ENCODE measurements at places on chromosomes 7 and 10.
A peak's percentile ranks its signal among the peaks of the same experiment; 100 is the strongest.

DNA sequence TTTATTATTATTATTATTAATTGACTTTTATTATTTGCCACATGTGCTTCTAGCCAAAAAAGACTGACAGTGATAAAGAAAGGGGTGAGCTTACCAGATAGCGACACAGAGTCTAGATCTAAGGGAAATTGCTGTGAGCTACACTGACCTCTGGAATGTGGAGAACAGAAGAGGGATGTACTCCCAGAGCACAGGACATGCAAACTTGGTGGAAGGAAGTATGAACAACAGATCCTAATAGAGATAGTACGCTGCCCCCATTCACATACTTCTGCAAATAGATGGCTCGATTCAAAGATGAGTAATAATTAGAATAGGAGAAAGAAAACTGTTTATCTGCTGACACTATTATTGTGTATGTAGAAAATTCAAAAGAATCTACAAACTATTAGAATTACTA is 109.3 kb upstream of the HPS1 start:
- no peak for DNase-seq

GRCh38 chr7:107996072-107996882 is 6.7 kb downstream of the LAMB1 start:
- no peak for DNase-seq

DNA sequence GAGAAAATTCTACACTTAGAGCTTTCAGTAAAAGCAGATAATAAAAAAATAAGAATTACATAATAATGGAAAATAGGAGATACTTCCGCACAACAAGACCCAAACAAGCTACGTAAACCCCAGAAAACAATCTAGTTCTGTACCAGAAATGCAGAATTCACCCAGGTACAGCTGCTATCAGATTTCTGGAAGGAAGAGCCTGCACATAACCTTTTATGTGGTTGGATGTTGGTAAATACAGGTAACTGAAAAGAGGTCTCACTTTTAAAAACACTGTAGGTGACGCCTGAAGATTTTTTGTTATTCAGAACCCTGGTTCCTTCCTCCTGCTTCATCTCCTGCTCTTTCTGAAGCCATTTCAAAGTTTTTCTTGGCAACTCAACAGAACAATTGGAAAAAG is 29.9 kb downstream of the PANK1 start:
- no peak for DNase-seq

- no peak for DNase-seq
Measured at GRCh38 chr7:156178857-156179256, 366.6 kb upstream of the SHH start.

GRCh38 chr10:5526691-5527331 is 2.0 kb downstream of the CALML3 start:
- no peak for DNase-seq

DNA sequence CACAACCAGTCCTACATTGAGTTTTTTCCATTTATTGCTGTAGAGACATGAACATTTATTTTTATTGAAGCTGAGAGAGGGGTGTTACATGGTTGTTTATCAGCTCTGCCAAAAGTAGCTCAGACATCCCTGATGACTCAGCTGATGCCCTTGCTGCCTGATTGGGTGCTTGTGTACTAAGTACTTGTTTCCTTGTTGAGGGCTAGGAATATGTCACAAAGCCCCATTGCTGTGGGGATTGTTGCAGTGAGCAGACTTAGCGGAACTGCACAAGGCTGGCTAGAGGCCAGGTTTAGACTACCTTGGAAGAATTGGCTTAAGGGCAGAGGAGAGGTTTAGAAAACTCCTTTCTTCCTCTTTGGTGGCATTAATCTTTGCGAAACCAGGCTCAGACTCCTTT is 110.6 kb downstream of the AUTS2 start:
- DNase-seq, result no peak

GRCh38 chr10:67657775-67658174 is 38.2 kb downstream of the CTNNA3 start:
- DNase-seq, result no peak

DNA sequence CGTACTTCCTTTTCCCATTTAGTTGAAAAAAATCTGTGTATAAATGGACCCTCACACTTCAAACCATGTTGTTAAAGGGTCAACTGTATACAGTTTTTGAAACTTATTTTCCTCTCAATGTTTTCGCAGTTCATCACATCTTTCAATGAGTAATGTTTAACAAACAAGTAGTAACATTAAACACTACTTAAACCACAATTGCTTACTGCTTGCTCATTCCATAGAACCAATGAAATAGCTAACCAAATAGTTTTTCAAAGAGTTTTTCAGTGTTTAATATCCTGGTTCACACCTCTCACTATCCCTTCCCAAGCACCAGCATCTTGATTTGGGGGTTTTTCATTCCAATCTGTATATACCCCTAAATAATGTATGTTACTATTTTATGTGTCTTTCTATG is 9.1 kb downstream of the SEM1 start:
- no peak for DNase-seq

- no peak for DNase-seq
Measured at GRCh38 chr7:96921771-96922170, 83.6 kb upstream of the DLX6 start.

DNA sequence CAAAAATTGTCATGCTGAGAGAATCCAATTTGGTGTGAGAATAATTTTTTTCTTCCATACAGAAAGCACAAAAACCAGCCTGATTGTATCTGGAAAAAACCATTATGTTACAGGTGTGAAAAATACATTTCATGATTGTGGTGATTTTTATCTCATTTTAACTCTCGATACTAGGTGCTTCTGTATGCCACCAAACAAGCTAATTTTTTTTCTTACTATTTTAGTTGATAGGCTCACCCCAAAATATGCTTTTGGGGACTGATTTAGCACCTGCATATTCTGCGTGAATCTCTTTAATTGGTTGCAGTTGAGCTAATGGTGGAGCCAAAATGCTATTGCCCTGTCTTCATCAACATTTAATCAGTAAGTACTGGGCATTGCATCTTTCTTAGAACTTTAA is 1.9 kb downstream of the DMTF1 start:
- DNase-seq, result no peak

DNA sequence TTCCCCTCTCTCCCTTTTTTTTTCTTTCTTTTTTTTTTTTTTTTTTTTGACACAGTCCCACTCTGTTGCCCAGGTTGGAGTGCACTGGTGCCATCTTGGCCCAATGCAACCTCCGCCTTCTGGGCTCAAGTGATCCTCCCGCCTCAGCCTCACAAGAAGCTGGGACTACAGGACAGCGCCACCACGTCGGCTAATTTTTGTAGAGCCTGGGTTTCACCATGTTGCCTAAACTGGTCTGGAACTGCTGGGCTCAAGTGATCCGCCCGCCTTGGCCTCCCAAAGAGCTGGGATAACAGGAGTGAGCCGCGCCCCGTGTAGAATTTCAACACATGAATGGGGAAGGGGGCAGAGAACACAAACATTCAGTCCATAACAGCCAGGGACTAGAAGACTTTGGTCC is 2.6 kb upstream of the SP4 start:
- DNase-seq, result no peak

GRCh38 chr10:128067691-128068397 is 58.4 kb downstream of the MKI67 start:
- no peak for DNase-seq

DNA sequence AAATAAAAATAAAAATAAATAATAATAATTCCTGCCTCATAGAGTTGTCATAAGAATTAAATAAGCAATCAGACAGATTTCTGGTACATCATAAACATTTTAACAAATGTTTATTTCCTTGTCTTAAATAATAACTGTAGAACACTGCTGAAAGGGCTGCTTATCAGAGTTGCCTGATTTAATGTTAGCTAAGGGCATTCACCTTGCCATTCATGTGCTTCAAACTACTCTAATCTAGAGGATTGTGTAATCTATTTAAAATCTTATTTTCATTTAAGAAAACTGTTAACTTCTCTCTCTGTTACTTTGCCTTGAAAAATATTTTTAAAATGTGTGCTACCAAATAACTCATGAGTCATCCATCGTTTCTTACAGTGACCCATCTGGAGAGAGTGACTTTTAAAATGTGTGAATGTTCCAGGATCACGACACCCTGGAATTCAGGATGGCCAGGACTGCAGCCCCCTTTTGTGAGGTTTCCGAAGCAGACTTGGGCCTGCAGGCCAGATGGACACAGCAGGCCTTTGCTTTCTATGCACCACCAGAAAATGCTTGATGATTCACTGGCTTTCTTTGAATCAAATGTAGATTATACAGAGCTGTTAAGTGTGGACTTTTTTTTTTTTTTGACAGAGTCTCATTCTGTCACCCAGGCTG is 109.1 kb upstream of the TNS3 start:
- no peak for DNase-seq

GRCh38 chr7:67916571-67917436 is 920.2 kb downstream of the TYW1 start:
- no peak for DNase-seq

GRCh38 chr10:43083764-43084163 is 6.9 kb downstream of the RET start:
- no peak for DNase-seq

GRCh38 chr10:97116462-97117162 is 69.1 kb downstream of the SLIT1 start:
- DNase-seq, result no peak

DNA sequence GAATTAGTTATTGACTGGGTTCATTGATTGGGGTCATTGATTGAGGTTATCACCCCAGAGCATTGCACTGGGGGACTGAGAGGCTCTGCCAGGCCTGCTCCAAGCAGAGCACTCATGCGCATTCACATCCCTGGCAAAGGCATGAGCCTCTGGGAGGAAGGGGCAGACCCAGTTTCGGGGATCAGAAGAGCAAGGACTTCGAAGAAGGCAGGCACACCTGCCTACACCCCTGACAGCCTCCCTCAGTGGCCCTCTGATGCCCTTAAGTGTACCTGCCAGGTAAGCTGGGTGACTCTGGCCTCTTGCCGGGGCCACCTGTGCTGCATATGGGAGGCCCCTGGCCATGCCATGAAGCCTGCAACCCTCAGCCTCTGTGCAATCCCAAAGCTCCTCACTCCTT is 181.1 kb downstream of the PTPN20 start:
- no peak for DNase-seq

- no peak for DNase-seq
Measured at GRCh38 chr10:97300980-97301379, 8.5 kb upstream of the ARHGAP19 start.

DNA sequence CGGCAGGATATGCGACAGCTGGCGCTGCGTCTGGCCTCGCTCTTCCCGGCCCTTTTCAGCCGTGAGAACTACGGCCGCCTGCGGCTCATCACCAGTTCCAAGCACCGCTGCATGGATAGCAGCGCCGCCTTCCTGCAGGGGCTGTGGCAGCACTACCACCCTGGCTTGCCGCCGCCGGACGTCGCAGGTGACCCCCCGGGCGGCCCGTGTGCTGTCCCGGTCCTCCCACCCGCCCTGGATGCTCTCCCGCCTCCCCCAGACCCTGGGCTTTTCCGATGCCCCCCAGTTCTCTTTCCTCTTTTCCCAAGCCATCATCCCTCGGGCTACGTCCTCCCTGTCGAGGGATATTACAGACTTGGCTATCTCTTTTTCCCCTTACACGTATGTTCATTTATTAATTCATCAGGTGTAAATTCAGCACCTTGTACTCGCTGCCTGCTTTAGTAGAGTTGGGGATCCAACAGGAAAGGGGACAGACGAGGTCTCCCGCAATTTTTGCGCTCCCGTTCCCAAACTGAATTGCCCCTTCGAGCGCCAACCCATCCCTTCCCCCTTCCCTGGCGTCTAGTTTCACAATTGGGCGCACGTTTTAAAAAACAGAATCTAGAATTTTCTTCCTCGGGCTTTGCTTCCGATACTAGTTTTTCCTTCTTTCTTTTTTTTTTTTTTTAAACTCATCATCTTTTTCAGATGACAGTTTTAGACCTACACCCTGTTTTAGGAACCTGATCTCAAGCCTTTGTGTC is 846 bp downstream of the MINPP1 start:
- DNase-seq, result peak; percentile 29

DNA sequence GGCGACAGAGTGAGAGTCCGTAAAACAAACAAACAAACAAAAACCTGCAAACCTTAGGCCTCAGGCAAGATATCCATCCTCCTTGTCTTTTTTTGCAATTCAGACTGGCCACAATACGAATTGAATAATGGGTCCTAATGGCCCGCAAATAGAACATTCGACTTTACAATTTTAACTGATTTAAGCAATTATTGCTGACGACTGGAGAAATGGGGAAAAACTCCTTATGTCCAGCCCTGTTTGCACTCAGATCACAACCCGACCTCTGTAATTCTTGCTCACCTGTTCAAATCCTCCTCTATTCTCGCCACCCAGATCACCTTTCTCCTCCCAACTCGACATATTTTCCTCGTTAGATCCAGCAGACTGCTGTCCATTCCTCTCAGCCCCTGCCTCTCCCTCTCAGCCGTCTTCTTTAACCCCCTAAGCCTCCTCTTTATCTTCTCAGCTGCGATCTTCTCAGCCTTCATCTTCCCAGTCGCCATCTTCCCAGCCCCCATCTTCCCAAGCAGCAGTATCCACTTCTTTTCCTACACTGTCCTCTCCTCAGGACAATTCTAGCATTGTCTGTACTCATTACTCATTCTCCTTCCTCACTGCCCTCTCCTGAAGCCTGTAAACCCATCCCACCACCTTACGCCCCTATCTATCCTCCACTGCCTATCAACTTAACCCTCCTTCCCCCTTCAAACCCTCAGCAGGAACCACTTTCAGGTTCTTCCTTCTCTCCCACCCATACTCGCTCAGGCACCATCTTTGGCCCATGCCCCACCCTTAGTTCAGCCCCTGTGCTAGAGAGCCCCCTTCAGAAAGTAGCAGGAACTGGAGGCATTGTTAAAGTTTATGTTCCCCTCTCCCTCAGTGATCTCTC is 61.8 kb downstream of the LRRC17 start:
- no peak for DNase-seq

- no peak for DNase-seq
Measured at GRCh38 chr10:36048236-36048635, 406.1 kb upstream of the FZD8 start.

GRCh38 chr7:91263384-91264045 is 718 bp upstream of the FZD1 start:
- DNase-seq, result no peak

DNA sequence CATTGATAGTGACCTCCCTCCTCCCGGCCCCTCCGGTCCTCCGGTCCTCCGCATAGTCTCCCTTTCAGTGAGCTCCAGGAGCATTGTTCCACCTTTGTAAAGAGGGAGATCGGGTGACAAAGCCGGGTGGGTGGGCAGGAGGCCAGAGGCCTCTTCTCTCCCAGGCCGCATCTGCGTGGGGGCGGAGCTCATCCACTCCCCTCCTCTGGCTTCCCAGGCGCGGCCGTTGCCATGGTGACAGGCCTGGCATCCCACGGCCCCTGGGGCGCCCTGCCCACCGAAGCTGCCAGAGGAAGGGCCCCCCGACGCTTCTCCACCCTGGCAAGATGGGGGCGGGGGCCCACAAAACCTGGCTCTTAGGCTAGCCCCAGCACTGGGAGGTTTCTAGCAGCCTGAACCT is 4.4 kb upstream of the FZD9 start:
- no peak for DNase-seq

GRCh38 chr10:48307711-48308018 is 1.2 kb downstream of the MAPK8 start:
- no peak for DNase-seq

GRCh38 chr7:41045556-41046123 is 657.2 kb downstream of the INHBA start:
- no peak for DNase-seq
